ACHN (cell line): ENCODE measurements at places on chromosomes 6 and 20.

DNA sequence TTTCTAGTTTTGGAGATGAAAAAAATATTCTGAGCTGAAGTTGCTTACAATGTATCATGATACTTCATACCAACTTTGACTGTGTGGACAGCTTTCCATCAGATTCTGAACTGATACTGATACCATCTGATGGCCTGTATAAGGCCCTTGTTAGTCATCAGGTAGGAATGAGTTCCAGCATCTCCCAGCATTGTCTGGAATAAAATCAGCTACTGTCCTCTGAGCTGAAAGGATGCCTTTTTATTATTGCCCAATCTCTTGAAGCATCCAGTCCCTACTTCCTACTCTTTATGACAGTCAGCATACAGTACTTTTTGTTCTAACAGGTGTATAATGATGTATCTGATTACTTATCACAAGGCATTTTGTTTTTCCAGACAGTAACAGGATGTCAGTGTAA is 70.6 kb upstream of the EYA4 start:
- no peak for DNase-seq

- peak; percentile 67 for DNase-seq
Observed at GRCh38 chr6:33632558-33633039, 11.5 kb downstream of the ITPR3 start.

DNA sequence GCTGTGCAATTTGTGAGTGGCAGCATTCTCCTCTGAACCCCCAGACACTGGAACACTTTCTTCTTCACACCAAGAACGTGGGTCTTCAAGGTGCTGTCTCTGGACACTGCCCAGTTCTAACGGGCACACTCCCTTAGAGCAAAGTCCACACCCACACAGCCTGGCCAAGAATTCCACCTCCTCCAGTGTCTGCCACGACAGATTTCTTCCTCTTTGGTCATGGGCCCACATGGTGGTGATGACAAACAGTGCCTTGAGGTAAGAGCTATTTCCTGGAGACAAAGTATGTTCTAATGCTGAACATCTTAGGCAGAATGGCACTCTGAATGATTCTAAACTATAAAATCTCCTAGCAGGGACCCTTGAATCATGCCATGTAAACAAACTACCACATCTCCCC is 25.5 kb upstream of the SSTR4 start:
- DNase-seq = no peak

DNA sequence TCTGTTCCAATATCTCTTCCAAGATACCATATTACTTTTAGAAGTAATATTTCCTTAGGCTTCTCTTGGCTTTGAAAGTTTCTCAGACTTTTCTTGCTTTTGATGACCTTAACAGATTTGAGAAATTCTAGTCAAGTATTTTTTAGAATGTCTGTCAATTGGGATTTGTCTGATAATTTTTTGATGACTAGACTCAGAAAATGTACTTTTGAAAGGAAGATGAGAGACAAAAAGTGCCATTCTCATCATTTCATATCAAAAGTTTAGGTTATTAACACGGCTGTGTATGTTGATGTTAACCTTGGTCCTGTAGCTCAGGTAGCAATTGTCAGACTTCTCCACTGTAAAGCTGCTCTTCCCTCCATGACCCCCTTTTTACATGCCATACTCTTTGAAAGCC is 651.5 kb downstream of the EYS start:
- no peak for DNase-seq

- peak; percentile 78 for DNase-seq
Observed at GRCh38 chr20:63977739-63978276, 1.6 kb downstream of the SAMD10 start.

DNA sequence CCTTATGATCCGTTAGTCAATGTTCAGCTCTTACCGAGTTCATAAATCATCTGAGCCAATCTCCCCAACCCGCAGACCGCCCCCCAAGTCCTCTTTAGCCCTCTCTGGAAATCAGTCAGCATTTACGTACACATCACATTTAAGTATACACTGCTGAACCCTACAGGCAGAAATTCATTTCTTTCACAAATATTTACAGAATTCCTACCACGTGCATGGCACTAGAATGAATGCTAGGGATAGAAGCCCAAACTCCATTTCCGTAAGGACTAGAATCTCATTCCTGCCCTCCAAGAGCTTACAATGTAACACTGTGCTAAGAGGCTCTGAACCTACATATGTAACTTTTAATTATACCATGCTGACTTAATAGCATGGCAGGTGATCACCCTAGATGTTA is 1.8 kb downstream of the OSER1 start:
- peak; percentile 49 for DNase-seq

- no peak for DNase-seq
Observed at GRCh38 chr6:137405806-137406205, 88.4 kb downstream of the OLIG3 start.

DNA sequence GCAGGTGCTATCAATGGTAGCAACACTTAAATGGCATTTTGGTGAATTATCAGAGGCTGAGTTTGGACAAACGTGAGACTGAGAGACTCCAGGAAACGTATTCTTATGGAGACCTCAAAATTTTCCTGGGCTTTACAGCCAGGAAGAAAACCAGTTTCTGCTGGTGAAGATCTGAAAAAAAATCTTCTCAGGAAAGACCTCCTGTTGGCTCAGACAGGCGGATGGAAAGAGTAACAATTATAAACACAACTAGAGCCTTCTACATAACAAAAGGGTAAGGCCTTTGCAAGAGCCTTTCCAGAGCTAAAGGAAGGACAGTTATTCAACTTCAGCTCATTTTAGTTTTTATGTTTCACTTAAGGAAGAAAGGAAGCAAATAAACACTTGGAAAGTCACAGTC is 274.4 kb downstream of the THBS2 start:
- DNase-seq = no peak

GRCh38 chr20:44851545-44851944 is 34.0 kb upstream of the YWHAB start:
- no peak for DNase-seq

- DNase-seq = peak; percentile 45
Observed at GRCh38 chr6:3230900-3231246, 3.4 kb upstream of the TUBB2B start.

GRCh38 chr20:35561268-35561667 is 19.4 kb downstream of the ERGIC3 start:
- DNase-seq = peak; percentile 76
